ENCODE measurements at places on chromosomes 3 and 15.

DNA sequence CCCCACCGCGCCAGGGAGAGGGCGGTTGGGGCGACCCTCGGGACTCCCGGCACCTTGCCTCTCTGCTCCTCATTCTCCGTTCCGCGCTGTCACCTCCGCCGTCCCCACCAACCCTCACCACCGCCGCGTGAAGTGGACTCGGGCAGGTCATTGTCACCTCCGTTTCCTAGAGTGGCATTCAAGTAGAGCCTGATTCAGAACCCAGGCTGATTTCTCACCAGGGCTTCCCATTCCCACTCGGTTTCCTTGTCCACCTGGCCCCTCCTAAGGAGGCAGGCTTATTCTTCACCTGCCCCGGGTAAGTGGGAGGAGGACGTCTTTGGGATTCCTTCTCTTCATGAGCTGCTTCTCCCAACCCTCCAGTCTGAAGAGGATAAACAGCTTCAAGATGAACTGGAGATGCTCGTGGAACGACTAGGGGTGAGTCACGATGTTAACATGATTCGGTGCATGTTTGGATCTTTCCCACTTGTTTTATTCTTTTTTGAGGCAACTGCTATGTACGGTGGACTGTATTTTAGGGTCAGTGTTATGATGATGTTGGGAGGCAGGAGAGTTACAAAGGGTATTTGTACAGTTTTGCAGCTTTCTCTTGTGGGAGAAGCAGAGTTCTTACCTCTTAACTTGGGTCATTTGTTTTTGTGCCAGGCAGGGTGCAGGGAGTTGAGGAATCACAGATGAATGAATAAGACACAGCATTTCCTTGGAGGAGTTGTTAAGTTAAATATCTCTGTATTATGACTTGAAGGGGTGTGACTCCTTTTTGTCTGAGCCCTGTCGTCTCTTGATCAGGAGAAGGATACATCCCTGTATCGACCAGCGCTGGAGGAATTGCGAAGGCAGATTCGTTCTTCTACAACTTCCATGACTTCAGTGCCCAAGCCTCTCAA is 692 bp downstream of the PSMD2 start:
- no peak for DNase-seq

DNA sequence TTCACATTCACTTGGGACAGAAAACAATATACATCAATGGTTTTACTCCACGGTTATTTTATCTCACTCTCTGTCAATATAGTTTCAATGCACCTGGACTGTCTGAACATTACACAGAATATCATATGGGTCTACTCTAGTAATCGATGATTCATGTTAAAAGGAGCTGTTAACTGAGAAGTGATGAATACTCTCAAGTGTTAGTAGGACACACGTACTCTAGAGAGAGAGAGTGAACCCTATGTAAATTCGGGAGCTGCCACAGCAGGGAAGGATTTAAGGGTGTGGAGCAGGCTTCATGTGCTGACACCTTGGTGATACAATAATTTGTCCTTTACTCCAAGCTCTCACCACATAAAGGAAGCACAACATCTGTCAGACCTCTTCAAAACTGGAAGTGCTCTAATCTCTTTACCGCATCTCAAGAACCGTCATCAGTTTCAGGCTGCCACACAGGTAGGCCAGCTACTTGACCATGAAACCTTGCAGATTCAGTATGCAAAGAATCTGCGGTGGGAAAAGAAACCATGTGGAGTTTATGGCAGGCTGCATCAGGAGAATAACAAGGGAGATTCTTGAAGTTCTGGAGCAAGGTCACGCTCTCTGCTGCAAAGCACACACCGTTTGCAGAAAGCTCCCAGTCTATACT is 199.2 kb upstream of the TMC3 start:
- DNase-seq, result no peak

GRCh38 chr3:99644746-99645145 is 6.4 kb downstream of the COL8A1 start:
- no peak for DNase-seq

GRCh38 chr15:39512643-39513042 is 68.2 kb upstream of the THBS1 start:
- DNase-seq, result no peak

DNA sequence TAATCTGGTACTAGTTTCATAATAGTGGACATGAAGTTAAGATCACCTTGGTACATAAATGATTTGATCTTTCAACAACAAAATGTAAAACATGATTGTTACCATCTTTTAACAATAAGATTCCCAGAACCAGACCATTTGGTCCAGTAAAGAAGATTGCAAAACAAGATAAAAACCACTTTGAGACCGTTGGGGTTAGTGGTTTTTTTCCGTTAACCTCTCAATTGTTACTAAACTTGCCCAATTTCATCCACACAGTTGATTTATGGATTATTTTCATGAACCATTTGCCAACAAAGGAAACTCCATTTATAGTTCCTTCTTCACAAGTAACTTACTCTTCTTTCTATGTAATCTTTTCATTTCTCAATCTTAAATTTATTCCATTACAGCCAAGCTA is 53.8 kb downstream of the ATP8B4 start:
- no peak for DNase-seq

DNA sequence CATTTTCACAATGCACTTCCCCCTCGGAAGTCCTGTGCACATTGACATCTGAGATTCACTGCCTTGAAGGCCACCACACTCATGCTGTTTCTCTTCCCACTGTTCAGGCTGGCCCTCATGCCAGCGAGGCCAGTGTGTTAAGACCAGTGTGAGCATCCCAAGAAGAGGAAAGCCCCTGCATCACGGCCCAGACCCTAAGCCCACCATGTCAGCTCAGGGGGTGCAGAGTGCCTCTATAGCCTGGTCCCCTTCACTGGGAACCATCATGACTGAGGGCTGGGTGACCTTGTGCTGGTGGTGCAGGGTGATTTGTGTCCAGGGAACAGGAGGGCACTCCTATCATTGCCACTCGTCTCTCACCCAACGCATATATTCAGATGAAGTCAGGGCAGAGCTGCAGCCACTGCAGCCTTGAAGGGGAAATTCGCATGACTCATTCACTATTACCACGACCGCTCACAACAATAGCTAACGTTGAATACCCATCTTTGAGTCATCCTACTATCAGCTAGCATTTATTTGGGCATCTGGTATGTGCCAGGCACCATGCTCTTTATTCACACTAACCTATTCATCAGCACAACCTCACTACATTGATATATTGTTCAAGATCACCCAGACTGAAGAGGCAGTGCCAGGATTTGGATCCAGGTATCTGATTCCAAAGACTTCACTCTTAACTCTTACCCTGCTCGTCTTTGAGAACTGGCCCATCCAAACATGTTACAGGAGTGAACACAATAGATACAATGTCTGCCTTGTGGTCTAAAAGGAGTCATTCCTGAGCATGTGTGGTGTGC is 58.8 kb upstream of the SLC6A11 start:
- DNase-seq, result no peak
